ENCODE measurements at places on chromosomes 7 and 10.

GRCh38 chr10:103284170-103284569, 7.2 kb downstream of the INA start:
- DNase-seq: no peak

- DNase-seq: no peak
Observed at GRCh38 chr7:134935701-134936100, 50.6 kb upstream of the AGBL3 start.

DNA sequence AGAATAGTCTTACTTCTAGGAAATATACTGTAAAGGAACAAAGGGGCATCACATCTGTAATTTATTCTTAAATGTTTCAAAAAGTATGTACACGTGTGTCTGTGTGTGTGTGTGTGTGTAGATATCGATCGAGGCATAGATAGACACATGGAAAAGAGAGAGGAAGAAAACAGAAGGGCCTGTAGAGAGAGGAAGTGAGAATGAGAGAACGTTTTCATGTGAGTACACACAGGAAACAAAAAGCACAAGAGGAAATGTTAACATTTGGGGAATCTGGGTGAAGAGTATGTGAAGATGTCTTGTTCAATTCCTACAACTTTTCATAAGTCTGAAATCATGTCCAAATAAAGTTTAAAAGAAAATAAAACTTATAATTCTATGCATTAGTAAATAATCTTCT, 286.5 kb upstream of the SORCS1 start:
- no peak for DNase-seq

GRCh38 chr10:43304687-43305333, 37.9 kb upstream of the RASGEF1A start:
- DNase-seq: no peak

GRCh38 chr10:4127518-4128315, 342.7 kb upstream of the KLF6 start:
- DNase-seq: no peak

GRCh38 chr7:137878333-137878961, 31.7 kb upstream of the DGKI start:
- no peak for DNase-seq

- DNase-seq: no peak
Observed at GRCh38 chr10:2984682-2985081, 82.7 kb upstream of the PFKP start.

- no peak for DNase-seq
Observed at GRCh38 chr7:154569916-154570315, 433.0 kb downstream of the PAXIP1 start.

DNA sequence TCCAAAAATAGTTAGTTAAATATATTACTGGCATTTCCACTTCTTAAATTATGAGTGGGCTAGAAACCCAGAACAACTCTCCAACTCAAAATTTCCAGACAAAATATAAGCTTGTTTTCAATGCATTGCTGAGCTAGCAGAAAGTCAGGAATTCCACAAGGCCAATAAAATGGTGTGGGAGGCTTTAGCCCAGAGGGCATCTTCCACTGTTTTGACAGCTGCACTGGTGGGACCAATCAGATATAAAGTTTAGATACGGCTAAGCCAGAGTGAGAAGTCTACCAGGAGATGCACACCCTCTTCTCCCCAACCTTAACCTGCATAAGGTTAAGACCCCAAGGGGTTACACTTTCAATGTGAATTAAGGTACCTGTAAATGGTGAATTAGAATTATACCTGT, 76.6 kb downstream of the AMPH start:
- no peak for DNase-seq

DNA sequence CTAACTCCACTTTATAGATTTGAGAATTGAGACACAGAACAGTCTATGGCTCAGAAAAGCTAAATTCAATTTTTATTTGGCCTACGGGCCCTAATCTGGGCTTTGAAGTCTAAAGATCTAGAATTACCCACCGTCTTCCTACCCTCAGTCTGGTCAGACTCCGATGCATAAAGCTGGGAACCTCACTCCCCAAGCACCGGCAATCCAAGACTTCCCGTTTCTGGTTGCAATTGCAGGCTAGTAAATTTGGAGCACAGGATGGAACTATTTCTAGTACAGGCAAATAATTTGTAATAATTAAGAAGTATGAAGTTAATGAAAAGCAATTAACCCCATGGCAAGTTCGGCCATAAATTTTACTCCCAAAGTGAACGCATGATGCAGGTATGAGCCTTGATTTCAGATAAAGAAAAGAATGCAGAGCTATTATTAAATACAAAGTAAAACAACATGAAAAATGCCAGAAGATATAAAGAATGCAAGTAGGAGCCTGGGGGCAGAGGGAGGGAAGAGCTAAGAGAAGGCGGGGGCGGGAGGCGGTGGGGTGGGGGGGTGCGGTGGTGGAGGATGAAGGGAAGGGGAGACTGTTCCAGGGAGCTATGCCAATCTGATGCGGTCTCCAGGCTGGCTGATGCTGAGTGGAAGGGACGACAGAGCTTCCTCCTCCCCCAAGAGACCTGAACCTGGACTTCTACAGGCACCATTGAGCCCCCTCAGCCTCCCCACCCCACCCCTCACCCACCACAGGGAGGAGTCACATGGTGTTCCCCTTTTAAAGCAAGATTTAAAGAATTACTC, 45.1 kb downstream of the BPGM start:
- DNase-seq: no peak

- DNase-seq: no peak
Observed at GRCh38 chr7:110186334-110186733, 904.6 kb upstream of the LRRN3 start.

DNA sequence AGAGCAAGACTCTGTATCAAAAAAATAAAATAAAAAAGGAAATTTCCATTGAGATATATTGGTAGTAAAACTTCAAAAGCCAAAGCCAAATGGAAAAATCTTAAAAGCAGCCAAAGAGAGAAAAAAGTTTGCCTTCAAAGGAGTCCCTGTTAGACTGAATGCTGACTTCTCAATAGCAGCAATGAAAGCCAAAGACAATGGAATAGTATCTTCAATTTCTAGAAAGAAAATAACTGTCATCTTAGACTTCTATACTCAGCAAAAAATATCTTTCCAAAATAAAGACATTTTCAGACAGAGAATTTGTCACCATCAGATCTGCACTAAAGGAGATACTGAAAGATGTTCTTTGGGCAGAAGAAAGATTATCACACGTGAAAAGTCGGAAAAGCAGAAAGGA, 14.3 kb upstream of the OIT3 start:
- DNase-seq: no peak

- DNase-seq: no peak
Observed at GRCh38 chr7:130135208-130136205, 65.2 kb downstream of the KLHDC10 start.

DNA sequence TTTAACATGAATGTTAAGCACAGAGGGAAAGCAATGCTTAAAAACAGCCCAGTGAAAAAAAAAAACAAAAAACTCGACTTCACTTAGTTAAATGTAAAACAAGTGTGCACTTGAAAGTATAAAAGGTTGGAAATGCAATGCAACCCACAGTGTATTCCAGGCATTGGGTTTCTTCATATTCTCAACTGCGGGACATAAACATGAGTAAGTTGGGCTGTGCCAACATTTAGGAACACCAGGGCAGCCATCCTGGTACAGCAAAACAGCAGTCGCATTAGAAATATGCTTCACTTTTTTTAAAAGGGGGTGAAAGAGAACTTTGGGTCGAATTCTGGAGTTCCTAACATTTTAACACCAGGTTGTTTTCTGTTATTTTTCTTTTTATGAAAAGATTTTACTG, 937 bp downstream of the STEAP1 start:
- DNase-seq: no peak

GRCh38 chr10:37067576-37067975, 57.8 kb upstream of the ANKRD30A start:
- no peak for DNase-seq

GRCh38 chr7:154953006-154953684, 49.8 kb downstream of the PAXIP1 start:
- DNase-seq: peak; percentile 13

- DNase-seq: no peak
Observed at GRCh38 chr10:34370126-34370525, 445.0 kb downstream of the PARD3 start.

- no peak for DNase-seq
Observed at GRCh38 chr7:148699782-148700629, 1.3 kb downstream of the CUL1 start.

DNA sequence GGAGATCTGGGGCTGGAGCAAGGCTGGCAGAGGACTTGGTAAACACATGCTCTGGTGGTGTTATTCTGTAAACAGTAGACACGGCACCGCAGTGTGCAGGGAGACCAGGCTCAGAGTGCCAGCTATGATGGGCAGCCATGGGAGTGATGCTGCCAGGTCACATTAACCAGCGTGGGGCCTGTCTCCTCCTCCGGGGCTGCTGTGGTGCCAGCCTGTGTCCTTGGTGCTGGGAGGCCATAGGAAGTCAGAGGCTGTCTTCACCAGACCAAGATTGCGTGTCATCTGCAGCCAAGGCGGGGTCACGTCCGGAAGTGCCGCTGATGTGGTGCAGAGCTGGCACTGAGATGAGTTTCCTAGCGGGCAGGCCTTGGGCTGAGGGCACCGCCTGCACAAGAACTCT, 236.0 kb downstream of the GLRX3 start:
- DNase-seq: no peak

- DNase-seq: peak; percentile 52
Observed at GRCh38 chr7:65251851-65252620, 121.6 kb upstream of the ZNF92 start.

DNA sequence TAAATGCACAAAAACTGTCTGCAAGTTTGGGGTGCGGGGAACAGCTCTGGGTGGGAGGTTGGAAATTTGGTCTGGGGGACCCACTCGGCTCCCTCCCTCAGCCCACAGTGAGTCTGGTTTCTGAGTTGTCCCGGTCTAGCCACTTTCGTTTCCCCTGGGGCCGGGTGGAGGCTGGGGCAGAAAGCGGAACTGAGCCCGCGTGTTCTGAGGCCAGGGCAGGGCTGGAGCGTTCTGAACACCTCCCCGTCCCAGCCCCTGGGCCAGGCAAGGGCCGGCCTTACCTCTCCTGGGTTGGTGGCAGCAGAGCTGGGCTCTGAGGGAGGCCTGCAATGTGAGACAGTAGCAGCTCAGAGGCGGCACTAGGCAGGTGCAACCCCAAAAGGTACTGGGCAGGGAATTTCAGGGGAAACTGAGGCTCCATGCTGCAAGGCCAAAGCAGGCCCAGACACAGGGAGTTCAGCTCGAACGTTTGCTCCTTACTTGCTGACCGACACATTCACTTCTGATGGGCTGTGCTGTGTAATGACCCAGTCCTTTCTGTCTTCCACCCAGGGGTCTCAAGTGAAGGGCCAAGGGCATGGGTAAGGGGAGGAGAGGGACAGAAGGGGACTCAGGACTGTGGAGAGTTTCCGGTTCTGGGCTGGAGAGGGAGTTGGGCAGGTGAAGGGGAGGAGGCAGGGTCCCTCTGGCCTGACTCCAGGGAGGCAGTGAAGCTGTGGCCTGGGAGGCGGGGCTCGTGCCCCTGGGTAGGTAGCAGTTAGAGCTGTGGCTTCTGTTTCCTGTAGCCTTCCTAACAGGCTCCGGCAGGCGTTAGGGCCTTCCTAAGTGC, 3.0 kb downstream of the IRF5 start:
- DNase-seq: no peak

- DNase-seq: no peak
Observed at GRCh38 chr7:87984088-87984487, 50.0 kb downstream of the ADAM22 start.

DNA sequence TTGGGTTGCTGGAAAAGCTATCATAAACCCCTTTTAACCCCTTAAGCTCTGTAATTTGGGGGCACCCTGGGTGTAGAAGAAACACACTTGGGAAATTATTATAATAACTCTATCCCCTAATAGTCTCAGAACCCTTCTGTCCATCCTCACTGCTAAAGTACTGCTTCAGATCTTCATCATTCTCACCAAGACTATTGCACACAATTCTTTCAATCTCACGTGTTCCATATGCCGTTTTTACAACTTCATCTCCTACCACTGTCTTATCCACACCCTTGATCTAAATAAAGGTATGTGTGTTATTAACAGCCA, 15.8 kb downstream of the ANKRD22 start:
- DNase-seq: no peak

GRCh38 chr10:132408823-132409666, 12.0 kb downstream of the PWWP2B start:
- DNase-seq: no peak

DNA sequence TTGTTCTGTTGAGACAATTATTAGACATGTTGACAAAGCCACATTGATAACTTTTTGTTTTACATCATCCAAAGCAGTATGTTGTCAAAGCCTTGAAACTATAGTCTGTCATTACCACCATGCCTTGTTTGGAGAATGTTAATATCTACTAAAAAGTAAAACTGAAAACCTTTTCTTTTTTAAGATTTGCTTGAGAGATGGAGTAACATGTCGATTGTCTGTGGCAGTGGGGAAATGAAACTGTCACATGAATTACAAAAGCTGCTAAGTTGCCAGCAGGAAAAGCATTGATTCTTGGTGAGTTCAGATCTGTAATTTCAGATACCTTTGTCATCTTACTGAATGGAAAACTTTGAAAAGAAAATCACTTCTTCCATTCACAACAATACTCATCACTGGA, 69.1 kb downstream of the TFPI2 start:
- no peak for DNase-seq

DNA sequence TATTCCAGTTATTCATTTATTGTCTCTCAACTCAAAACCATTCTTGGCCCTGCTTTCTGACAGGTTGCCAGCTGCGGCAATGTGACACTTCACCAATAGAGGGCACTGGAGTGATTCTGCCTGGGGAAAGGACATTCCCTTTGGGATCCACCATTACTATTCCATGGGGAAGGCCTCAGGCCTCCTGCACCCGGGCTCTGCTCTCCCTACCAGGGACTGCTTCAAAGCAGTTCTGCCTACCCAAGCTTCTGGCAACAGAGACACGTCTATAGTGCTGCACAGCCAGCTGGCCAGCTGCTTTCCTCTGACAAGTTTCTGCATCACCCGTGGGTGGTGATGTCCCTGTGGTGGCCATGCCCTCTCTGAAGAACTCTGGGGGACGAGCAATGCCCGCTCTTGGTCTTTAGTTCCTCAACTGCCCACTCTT, 163.8 kb downstream of the ELMO1 start:
- DNase-seq: peak; percentile 2

- no peak for DNase-seq
Observed at GRCh38 chr7:79159040-79159664, 294.3 kb downstream of the MAGI2 start.

DNA sequence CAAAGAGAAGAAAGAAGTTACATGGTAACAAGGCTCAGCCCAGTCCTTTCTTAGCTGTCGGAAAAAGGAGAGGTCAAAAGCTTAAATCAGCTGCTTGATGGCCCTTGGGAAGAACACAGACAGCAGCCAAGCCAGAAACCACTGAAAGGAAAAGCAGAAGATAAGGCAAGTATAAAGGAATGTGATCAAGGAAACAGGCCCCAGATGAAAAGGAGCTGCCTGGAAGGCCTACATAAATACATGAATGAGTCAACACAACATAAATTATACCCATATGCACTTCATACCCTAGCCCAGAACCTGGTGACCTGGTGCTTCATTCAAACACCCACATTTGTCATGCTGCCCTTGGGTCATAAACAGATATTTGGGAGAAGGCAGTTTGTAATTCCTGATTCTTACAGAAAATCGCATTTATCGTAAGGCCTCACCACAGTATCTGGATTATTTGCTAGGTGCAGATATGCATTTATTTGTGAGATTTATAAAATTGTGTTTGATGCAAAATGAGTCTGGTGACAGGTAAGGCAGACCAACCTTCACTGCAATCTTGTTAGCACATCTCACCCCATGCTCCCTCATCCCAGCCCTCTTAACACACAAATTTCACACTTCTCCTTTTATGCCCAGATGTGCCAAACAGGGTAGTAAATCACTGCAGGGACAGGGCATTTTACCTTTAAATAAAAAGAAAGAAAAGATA, 94.9 kb upstream of the KCNIP2 start:
- DNase-seq: no peak
